ENCODE measurements at places on chromosomes 12 and 14.
A peak's percentile ranks its signal among the peaks of the same experiment; 100 is the strongest.

DNA sequence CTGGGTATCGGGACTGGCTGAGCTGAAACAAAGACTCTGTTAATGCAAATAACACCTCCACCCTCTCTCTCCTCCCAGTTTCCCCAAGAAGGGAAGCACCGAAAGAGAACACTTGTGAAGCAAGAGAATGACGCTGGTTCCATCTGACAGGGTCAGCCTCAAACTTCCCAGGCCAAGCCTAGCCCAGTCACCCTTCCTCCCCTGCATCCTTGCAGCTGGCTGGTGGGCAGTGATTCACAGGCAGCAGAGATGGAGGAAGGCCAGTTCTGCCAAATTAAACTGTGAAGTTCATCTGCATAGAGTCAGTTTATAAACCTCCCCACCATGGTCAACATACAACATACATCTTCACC is 2.8 kb downstream of the LRRC74A start:
- no peak for DNase-seq

- no peak for DNase-seq
These were observed 82.7 kb downstream of the PRIMA1 start for GRCh38 chr14:93705513-93706156.

GRCh38 chr12:25056486-25057130 is 107.7 kb upstream of the BCAT1 start:
- DNase-seq = no peak

- no peak for DNase-seq
These were observed 1.1 kb downstream of the PTPN6 start for GRCh38 chr12:6952121-6952862.

GRCh38 chr12:87305481-87305880 is 723.7 kb downstream of the C12orf50 start:
- no peak for DNase-seq

- no peak for DNase-seq
These were observed 112.7 kb downstream of the VRK1 start for GRCh38 chr14:96909841-96910364.

- no peak for DNase-seq
These were observed 470.3 kb downstream of the VRK1 start for GRCh38 chr14:97267509-97267908.

DNA sequence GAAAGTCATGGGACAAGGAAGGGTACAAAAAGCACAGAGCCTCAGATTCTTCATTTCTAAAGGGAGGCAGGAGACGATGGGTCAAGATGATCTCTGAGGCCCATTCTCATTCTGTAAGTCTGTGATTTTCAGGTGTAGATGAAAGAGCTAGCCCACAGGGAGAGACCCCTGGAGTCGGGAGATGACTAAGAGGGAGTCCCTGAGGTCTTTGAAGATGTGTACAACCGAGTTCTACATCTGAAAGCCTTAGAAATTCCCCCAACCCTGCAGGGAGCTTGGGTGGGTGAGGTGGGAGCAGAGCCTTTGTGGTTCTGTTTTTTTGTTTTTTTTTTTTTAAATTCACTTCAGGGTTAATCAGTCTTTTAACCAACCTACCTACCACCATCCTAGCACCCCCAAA is 3.1 kb downstream of the WNT10B start:
- no peak for DNase-seq

GRCh38 chr12:16495196-16495595 is 110.8 kb downstream of the LMO3 start:
- DNase-seq = no peak

DNA sequence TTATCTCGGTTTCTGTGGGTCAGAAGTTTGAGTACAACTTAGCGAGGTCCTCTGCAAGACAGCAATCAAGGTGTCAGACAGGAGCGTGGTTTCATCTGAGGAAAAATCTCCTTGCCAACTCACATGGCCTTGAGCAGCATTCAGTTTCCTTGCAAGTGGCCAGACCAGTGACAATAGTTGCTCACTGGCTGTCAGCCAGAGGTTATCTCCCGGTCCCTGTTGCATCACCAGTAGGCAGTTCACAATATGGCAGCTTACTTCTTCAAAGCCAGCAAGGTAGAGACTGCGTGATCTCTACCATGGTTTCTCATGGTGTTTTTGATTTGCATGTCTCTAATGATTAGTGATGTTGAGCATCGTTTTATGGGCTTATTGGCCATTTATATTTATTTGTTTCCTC is 143.8 kb upstream of the DAAM1 start:
- no peak for DNase-seq

- no peak for DNase-seq
These were observed 245.9 kb downstream of the CHST11 start for GRCh38 chr12:104702565-104703139.

GRCh38 chr12:108152170-108152538 is 23.1 kb downstream of the WSCD2 start:
- DNase-seq = no peak

DNA sequence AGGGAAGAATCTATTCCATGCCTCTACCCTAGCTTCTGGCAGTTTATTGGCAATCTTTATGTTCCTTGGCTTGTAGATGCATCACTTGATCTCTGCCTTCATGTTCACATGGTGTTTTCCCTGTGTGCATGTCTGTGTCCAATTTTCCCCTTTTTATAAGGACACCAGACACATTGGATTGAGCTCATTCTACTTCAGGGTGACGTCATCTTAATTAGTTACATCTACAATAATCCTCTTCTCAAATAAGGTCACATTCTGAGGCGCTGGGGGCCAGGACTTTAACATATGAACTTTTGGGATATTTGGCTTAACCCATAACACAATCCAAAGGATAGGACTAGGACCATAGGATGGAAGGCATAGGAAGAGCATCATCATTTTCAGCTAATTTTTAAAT is 101.4 kb downstream of the KCNMB4 start:
- DNase-seq = no peak

GRCh38 chr14:96246539-96246847 is 9.5 kb upstream of the BDKRB1 start:
- DNase-seq = no peak

DNA sequence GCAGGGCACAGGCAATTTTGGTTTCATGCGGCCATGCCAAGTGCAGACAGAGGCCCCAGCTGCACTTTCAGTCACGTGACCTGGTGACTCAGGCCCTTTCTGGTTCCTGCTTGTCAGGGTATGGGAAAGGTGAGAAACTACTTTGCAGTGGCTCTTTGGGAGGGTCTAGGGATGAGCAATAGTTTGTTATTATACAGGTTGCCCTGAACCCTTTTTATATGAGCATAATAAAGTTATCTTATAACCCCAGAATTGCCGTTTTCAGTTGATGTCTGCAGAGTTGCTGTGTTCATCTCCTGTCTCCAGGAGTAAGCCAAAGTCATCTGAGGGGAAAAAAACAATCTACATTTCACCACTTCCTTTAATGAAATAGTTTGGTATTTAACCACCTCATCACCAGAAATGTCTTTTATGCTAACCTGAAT is 30.9 kb upstream of the EMP1 start:
- DNase-seq = peak; percentile 34

DNA sequence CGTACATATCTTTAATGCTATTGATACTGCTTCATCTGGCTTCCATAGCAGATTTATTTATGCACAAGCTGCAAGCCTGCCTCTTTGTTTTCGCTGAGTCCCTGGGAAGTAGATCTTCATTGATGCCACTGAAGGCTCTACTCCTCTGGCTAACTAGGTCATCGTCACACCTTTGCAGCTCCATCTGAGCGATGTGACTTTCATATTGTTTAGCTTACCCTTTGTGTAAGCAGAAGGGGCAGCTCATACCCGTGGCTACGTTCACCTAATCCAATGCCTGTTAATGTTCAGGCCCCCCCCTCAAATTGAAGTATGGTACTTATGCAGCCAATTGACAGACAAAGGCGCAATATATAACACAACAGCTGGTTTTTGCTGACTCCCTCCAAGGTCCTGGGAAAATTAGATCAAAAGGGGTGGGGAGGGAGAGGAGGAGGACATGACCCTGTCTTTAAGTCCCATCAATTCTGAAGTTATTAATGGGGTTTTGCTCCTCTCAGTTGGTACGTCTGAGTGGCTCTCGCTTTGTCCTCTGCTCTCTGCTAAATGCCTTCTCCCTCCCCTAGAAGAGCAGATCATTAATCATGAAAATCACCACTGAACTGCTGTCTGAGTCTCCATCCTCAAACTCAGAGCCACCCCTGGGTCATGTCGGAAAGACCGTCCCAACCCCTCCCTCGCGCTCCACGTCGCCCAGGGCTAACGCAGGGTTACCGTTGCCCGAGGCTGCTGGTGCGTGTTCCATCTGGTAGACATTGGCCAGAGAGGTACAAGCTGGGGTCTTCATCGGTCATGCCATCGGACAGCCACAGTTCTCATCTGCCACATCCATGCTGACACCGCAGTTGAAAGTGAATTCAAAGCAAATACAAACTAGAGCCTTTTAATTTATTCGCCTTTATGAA is 128.8 kb downstream of the ADGRD1 start:
- DNase-seq = no peak

DNA sequence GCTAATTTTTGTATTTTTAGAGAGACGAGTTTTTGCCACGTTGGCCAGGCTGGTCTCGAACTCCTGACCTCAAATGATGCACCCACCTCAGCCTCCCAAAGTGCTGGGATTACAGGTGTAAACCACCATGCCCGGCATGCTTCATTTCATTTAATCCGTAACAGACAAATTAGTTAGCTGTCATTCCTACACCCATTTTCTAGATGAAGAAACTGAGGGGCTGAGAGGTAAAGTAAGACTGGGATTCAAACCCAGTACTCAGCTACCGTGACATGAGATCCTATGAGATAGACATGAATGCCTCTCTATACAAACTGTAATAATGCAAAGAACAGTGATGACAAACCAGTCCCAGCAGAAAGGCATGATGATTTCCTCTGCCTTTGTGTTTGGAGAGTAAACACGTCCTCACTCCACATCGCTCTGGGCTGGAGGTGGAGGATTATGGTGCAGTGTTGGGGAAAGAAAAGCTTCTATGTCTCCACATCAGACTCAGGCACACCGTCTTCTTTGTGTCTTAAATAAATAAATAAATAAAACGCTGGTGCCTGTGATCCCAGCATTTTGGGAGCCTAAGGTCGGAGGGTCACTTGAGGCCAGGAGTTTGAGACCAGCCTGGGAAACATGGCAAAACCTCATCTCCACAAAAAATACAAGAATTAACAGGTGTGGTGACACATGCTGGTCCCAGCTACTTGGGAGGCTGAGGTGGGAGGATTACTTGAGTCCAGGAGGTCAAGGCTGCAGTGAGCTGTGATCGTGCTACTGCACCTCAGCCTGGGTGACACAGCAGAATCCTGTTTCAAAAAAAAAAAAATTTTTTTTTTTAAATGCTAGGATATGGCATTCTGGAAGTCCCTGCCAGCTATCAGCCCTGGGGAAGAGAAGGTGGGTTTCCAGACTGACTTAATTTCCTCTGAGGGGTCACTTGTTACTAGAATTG is 10.5 kb downstream of the VSX2 start:
- no peak for DNase-seq

DNA sequence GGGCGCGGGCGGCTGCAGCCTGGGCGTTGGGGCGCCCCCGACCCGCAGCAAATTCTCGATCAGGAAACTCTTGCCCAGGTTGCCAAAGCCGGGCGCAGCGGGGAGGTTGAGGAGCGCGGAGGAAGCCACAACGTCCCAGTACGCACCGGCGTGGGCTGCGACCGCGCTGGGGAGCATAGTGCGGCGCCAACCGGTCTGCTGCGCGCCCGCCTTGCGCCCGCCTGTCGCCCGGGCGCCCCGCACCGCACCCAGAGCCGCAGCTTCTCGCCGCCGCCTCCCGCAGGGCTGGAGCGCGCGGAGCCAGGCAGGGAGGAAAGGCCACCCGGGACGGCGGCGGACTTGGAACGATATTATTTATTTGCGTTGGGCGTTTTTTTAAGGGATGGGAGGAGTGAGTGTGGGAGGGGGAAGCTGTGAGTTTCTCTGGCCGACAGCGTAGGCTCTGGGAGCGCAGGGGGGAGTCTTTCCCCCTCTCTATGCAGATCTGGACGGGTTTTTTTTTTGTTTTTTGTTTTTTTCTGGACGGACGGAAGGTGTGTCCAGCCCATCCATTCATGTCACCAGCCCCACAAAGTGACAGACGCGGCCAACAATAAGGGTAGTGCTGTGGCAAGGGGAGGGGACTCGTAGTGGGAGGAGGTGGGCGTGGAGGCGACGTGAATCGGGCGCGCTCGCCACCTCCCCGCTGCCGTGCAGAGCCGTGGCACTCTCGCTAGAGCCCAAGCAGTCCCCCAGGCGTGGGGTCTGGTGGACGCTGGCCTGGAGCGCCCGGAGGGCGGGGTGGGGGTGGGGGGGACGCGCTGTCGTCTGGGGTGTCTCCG is at the start of gene DBX2:
Gene DBX2 (minus strand): TSS at position 349 of the 821 bp plus-strand sequence. CDS start 172 bp downstream, at position 177.
- DNase-seq = no peak

DNA sequence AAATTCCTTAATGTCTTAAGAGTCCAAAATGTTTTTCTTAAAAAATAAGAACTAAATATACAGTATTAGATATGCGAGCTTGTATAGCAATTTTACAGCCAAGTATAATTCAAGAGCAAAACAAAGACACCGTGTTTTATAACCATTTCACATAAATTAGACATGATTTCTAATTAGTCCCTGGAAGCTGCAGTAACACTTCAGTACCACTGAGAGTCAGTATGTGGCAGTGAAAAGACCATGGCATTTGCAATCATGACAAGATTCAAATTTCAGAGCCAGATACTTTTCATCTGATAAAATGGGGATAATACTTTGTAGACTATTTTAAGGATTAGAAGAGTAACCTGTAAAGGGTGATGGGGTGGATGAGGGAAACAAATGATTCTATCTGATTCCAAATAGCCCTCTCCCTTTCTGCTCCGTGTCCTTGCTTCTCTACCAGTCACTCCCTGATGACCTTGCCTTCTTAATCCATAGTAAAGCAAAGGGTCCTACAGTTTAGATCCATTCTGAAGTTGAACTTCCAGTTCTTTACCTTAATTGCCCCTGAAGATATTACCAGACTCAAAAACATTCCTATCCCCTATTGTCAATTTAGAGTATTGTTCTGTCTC is 145.4 kb upstream of the ABCD2 start:
- no peak for DNase-seq

- DNase-seq = no peak
These were observed 19.9 kb downstream of the CERS5 start for GRCh38 chr12:50147281-50147680.

GRCh38 chr12:111238075-111238734 is 130.7 kb downstream of the PHETA1 start:
- no peak for DNase-seq

All from stimulated activated CD4-positive, alpha-beta T cell treated with anti-CD3 and anti-CD28 coated beads, TNF-alpha, amount 100 ng/mL, for 1 hour (primary cell).